ENCODE measurements at places on chromosomes 3 and 15.

DNA sequence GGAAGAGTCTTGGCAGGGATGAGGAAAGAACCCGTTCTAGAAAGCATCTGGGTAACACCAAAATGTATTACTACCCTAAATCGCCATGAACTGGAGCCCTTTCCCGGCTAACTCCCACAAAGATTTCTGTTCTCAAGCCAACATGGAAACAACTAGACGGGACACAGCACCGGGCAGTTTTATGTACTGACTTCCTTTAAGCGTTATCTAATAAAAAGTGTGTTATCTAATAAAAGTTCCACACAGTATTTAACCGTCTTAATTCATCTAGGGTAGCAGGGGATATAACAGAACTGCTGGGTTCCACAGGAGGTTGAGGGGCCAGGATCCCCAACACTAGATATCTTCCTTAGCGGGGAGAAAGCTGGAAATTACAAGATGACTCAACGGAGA is 347 bp upstream of the C3orf62 start:
- DNase-seq: no peak

GRCh38 chr3:51123531-51123930 is 261.6 kb upstream of the MANF start:
- DNase-seq: no peak

DNA sequence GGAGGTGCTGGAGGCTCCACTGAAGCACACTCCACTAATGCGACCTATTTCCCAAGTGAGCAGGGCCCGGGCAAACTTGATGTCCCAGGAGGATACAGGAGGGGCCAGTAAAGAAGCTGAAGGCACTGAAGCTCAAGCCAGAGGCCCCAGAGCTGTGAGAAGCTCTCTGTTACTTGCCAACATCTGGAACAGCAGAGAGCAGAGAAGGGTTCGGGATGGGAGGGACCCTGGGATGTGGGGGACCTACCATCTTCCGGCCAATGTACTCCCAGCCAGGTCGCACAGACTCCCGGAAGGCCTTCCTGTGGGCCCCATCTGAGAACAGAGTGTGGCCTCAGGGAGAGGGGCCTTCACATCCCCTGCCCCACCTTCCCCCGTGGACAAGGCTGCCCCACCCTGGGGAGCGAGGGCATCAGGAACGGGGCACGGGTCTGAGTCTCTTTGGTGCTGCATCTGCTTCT is 3.1 kb downstream of the HHATL start:
- peak; percentile 25 for DNase-seq

- DNase-seq: no peak
Measured at GRCh38 chr3:30306896-30307295, 299.5 kb upstream of the TGFBR2 start.

GRCh38 chr3:78972617-78973301 is 795.0 kb downstream of the ROBO1 start:
- DNase-seq: no peak

GRCh38 chr3:78707609-78708008 is 1060.2 kb downstream of the ROBO1 start:
- DNase-seq: no peak

DNA sequence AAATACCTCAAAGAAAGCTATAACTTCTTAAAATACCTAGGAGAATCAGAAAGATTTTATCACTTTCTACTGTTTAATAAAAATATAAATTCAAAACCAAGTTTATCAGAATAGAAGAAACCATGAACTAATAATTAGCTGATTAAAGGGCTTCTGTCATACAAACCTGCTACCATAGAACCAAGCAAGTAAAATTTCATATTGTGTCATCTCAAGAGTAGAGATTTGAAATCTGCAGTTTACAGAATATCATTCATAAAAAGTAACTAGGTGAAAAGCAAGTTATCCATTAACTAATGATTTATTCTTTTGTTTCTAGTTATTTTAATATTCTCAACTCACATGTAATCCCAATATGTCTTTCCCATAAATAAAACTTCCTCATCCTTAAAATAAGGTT is 36.8 kb upstream of the XXYLT1 start:
- DNase-seq: no peak

DNA sequence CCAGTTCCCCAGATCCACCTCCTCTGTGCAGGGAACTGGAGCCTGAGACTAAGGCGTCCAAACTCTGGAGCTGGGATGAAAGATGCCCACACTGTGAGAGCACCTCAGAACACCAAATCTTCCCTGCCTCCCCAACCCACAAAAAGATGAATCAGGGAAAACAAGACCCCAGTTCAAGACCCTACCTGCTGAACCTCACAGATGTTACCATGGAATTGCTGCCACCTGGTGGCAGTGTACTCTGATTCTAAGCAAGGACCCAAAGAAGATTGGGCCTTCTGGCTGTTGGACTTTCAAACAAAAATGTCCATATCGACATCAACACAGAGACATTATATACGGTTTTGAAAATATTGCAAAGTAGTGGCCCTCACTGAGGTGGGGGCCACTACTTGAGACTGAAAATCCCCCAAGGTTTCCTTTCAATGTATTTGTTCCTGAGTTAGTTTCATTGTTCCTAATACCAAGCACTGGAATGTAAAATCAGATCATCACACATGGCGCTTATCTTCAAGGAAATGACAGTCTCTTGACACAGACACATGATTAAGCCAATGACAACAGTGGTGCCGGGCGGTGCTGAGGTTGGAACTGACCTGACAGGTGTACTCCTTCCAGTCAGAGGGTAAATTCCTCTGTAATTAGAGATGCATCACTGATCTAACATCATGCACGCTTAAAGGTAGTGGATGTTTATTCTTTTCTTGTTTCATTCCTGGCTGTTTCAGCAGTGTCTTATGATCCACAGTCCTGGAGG is 67.6 kb downstream of the SLC6A11 start:
- DNase-seq: no peak

DNA sequence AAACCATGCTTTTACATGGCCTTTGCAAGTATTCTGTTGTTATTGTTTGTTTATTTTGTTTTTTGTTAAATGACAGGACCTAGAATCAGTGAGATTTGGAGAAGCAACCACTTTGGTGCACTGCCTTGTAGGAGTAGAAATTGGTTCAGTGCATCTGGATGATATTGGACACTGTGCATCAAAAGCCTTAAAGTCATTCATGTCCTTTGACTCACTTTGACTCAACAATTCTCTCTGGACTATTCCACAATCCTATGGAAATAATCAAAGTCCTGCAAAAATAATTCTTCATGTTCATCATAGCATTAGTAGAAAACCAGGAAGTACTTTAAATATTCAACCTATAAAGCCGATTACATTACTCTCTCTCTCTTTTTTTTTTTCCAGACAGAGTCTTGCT is 224.8 kb downstream of the ABHD5 start:
- DNase-seq: no peak

DNA sequence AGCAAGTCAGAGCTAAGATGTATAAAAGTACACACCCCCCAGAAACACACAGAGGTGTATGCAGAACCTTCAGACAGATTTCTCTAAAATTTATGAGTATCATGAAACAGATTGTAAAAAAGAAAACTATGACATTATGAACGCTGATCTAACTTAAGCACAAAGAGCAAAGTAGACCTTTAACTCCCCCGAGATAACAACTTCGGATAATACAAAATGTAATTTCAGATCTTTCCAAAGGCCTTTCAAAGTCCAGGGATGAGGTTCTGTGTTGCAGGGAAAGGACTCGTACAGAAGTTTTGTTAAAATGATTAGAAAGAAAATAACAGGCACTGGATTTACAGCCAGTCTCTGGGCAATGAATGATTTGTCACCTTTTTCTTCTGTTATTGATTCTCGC is 92.8 kb upstream of the FGF12 start:
- no peak for DNase-seq

DNA sequence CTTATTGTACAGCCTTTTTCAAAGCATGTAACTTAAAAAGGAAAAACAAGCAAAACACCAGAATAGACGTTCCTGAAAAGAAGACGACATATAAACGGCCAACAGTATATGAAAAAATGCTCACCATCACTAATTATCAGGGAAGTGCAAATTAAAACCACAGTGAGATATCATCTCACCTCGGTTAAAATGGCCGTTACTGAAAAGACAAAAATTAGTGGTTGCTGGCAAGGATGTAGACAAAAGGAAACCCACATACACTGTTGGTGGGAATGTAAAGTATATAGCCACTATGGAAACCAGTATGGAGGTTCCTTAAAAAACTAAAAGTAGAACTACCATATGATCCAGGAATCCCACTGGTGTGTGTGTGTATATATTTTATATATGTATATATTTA is 64.5 kb upstream of the MLF1 start:
- no peak for DNase-seq

- no peak for DNase-seq
Measured at GRCh38 chr3:101038393-101038792, 45.2 kb upstream of the ABI3BP start.

Data from activated T-cell treated with anti-CD3 and anti-CD28 coated beads, Interleukin-2, amount 50 U/mL, for 24 hours (primary cell).